Endothelial cell of umbilical vein (primary cell): ENCODE measurements at places on chromosomes 13 and 19. TPM values are rescaled to one million over a fixed set of nuclear protein-coding genes. Genes with fewer than 3 reads are reported as not detected.

The DUXA gene
- not detected in 2 replicates for total RNA-seq

The SIGLEC5 gene
- total RNA-seq: not detected in 2 replicates

The SMAD9 gene
- 4.2 and 4.5 TPM in 2 replicates for total RNA-seq

The SMIM24 gene
- total RNA-seq: not detected in 2 replicates

The DIAPH3 gene
- 40.9 and 44.0 TPM in 2 replicates for total RNA-seq

- H3K36me3 ChIP-seq: no peaks in the 10 kb centered on the region
- no peak overlapping the region for H3K27ac ChIP-seq
- no peak overlapping the region for H3K4me3 ChIP-seq
- H3K4me1 ChIP-seq: no peaks in the 10 kb centered on the region
- no peaks in the 10 kb centered on the region for H3K27me3 ChIP-seq
Measured at GRCh38 chr13:109873351-109874123, 87.2 kb upstream of the IRS2 start.

- no peaks in the 10 kb centered on the region for H3K36me3 ChIP-seq
- no peaks in the 10 kb centered on the region for H3K27me3 ChIP-seq
- DNase-seq: no peak
Measured at GRCh38 chr19:3151563-3152418, 16.0 kb downstream of the GNA15 start.

DNA sequence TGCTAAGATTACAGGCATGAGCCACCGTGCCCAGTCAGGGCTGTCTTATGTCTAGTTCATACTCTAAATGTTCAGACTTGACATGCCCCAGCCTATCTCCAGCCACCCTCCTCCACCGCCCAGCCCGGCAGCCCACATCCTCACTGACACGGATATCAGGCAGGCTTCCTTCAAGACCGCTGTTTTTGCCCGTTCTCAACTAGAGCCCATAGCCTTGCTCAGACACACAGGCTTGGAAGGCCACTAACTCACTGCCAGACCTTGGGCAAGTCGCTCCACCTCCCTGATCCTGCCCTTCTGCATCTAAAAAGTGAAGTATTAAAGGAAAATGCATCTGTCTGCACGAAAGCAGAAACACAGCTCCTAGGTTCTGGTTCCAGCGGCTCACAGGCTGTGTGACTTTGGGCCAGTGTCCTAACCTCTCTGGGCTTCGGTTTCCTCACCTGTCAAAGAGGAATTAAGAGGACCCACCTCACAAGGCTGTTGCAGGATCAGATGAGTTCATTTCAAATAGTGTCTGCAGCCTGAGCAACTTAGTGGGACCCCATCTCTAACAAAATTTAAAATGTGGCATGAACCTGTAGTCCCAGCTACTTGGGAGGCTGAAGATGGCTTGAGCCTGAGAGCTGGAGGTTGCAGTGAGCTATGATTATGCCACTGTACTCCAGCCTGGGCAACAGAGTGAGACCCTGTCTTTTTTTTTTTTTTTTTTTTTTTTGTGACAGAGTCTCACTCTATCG is 14.5 kb upstream of the CERS4 start:
- H3K4me3 ChIP-seq: no peak overlapping the region
- H3K27ac ChIP-seq: no peak overlapping the region
- no peaks in the 10 kb centered on the region for H3K27me3 ChIP-seq
- no peak for DNase-seq

DNA sequence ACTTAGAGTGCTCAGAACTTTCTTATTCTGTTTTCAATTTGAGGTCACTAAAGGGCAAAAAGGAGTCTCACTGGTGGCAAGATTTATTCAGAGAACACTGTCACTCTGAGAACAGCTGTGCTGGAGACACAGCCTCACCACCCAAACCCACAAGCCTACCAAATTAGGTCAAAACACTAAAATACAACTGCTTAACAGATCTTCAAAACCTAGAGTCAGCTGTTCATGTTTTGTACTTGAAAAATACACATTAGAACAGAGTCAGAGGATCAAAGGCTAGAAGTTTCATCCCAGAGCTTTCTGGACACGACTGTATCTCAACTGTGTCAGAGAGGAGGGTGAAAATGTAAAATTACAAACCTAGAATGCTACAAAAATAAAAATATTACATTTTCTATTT is 89.3 kb downstream of the MIPEP start:
- H3K4me3 ChIP-seq: no peak overlapping the region
- H3K27ac ChIP-seq: no peak overlapping the region
- H3K4me1 ChIP-seq: peaks cover 9% of the 10 kb centered on the region
- no peaks in the 10 kb centered on the region for H3K36me3 ChIP-seq

GRCh38 chr19:15265214-15265849 is 33.1 kb upstream of the EPHX3 start:
- H3K27ac ChIP-seq: peak overlapping the region; percentile 12
- DNase-seq: no peak
- no peak overlapping the region for H3K4me3 ChIP-seq
- peaks cover 11% of the 10 kb centered on the region for H3K4me1 ChIP-seq

DNA sequence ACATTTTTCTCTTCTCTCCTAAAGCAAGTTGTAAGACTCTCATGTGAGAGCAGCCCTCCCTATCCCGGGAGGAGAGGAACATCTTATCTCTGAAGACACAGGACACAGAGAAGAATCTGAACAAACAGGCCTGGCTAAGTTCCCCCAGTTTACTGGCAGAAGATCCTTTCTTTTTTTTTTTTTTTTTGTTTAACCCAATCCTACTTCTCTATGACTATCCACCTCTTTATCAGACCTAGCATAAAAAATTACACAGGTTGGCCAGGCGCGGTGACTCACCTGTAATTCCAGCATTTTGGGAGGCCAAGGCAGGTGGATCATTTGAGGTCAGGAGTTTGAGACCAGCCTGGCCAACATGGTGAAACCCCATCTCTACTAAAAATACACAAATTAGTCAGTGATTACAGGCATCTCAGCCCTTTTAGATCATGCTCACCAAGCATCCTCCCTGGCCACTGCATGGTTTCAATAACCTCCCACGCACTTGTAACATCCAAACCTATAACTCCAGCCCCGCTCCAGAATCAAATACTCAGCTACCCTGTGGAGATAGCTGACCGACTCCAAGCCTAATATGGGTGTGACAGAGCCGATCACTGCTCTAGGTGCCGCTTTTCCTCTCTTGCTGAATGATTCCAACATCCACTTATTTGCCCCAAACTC is 27.3 kb upstream of the MUC16 start:
- DNase-seq: no peak
- no peak overlapping the region for H3K27ac ChIP-seq
- H3K27me3 ChIP-seq: no peaks in the 10 kb centered on the region
- H3K4me3 ChIP-seq: no peak overlapping the region
- H3K4me1 ChIP-seq: no peaks in the 10 kb centered on the region

DNA sequence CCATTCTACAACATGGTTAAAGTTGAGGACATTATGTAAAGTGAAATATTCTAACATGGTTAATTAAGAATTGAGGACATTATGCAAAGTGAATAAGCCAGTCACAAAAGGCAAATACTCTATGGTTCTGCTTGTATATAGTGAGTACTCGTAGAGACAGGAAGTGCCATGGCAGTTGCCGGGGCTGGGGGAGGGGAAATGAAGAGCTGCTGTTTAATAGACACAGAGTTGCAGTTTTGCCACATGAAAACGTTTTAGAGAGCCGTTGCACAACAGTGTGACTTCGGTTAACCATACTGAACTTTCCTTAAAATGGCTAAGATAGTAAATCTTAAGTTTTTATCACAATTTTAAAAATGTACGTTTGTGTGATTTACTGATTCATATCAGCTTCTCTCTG is 176.9 kb downstream of the SHISA2 start:
- H3K27ac ChIP-seq: no peak overlapping the region
- H3K4me1 ChIP-seq: no peaks in the 10 kb centered on the region
- DNase-seq: no peak
- peaks cover under 1% of the 10 kb centered on the region for H3K27me3 ChIP-seq

DNA sequence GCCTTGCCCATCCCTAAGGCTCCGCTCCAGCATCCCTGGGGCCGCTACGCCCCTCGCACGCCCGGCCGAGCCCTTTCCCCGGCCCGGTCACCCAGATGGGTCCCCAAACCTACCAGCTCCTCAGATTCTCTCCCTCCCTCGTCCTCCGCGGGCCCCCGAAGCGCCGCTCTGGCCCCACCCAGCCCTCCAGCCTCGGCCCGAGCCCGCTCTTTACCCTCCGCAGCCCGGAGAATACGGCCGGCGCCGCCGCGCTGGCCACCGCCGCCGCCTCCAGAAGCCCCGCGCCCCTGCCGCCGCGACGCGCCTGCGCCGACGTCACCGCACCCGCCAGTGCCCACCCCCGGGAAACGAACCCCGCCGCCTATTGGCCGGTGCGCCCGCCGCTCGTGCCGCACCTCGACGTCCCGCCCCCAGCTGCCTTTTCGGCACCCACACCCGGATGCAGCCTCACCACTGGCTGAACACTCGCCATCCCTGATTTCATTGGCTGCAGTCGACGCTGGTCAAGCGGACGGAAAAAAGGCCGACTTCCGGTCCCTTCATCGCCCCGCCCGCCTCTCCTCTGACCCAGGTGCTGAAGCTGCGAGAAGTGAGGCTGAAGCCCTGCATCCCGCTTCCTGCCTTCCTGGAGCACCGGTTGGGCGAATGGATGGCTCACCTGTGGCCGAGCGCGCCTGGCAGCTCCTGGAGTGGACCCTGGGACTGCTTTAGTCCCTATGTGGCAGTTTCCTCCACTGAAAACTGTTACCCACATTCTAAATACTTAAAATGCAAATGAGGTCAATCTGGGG is at the start of gene DAPK3:
TSS of gene DAPK3 (minus strand) at position 292 of the 791 bp plus-strand sequence. CDS start 1,364 bp downstream, outside the sequence.
- H3K36me3 ChIP-seq: peaks cover 25% of the 10 kb centered on the region
- H3K4me1 ChIP-seq: peaks cover 23% of the 10 kb centered on the region
- peak; percentile 99 for DNase-seq
- peak within 1 kb of the TSS; percentile 79 for H3K4me3 ChIP-seq
- no peaks in the 10 kb centered on the region for H3K27me3 ChIP-seq
- H3K27ac ChIP-seq: peak within 1 kb of the TSS; percentile 92

DNA sequence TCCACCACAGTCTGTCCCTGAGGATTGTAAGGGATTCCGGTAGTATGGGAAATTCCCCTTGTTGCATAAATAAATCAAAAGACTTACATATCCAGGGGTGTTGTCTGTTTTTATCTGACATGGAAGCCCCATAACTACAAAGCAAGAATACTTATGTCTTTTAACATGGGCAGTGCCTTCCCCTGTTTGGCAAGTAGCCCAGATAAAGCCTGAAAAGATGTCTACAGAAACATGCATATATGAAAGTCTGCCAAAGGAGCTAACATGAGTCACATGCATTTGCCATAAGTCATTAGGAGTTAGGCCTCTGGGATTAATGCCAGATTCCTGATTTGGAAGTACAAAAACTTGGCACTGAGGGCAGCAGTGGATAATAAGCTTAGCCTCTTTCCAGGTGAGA is 62.1 kb downstream of the ZNF737 start:
- no peak for DNase-seq
- H3K4me1 ChIP-seq: no peaks in the 10 kb centered on the region
- H3K36me3 ChIP-seq: no peaks in the 10 kb centered on the region

DNA sequence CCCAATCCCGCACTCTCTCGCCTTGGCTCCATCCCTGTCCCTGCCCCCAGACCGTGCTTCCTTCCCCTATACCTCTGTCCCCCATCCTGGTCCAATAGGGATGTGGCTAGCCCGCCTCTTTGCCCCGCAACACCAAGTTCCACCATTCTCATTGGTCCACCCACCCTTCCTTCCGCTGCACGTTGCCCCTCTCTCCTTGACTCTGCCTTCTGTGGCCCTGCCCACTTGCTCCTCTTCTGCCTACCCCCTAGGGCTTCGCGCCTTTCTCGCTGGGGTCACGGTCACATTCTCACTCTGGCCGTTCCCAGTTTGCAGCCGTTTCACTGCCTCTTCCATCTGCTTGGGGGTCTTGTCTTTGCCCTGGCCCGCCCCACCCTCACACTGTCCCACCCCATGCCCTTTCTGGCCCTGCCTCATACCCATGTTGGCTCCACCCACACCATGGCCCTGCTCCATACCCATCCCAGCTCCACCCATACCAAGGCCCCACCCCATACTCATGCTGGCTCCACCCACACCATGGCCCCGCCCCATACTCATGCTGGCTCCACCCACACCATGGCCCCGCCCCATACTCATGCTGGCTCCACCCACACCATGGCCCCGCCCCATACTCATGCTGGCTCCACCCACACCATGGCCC is 4.5 kb upstream of the ARHGAP45 start:
- DNase-seq: no peak
- H3K4me1 ChIP-seq: peaks cover 18% of the 10 kb centered on the region

DNA sequence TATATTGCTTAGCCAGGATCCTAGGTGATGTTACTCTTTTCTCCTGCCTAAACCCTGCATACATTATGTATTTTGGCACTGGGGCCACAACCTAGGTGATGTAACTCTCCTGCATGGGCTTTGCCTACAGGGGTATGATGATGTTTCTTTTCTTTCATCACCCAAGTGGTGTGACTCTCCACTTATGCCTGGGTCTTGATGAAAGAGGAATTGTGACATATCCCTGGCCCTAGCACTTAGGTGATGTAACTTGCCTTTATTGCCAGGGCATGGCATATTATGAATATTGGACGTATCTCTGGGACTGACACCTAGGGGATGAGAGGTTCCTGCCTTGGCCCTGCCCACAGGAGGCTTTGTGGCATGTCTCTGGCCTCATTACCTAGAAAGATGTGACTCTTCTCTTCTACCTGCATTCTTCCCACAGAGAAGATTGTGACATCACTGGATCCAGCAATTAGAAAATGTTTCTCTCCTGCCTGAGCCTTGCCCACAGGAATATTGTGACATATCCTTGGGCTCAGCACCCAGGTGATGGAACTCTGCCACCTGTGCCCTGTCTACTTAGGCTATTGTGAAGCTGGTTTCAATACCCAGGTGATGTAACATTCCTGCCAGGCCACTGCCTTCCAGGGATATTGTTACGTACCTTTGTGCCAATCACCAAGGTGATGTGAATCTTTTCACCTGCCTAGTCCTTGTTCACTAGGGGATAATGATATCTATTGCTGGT is 27.3 kb upstream of the ZNF254 start:
- no peak overlapping the region for H3K27ac ChIP-seq
- no peak overlapping the region for H3K4me3 ChIP-seq
- peaks cover 5% of the 10 kb centered on the region for H3K36me3 ChIP-seq
- DNase-seq: no peak
- no peaks in the 10 kb centered on the region for H3K4me1 ChIP-seq

GRCh38 chr19:48644839-48645619 is 958 bp downstream of the CA11 start:
- H3K27ac ChIP-seq: no peak overlapping the region
- H3K36me3 ChIP-seq: no peaks in the 10 kb centered on the region
- peak; percentile 74 for DNase-seq
- H3K4me3 ChIP-seq: peak overlapping the region; percentile 40

DNA sequence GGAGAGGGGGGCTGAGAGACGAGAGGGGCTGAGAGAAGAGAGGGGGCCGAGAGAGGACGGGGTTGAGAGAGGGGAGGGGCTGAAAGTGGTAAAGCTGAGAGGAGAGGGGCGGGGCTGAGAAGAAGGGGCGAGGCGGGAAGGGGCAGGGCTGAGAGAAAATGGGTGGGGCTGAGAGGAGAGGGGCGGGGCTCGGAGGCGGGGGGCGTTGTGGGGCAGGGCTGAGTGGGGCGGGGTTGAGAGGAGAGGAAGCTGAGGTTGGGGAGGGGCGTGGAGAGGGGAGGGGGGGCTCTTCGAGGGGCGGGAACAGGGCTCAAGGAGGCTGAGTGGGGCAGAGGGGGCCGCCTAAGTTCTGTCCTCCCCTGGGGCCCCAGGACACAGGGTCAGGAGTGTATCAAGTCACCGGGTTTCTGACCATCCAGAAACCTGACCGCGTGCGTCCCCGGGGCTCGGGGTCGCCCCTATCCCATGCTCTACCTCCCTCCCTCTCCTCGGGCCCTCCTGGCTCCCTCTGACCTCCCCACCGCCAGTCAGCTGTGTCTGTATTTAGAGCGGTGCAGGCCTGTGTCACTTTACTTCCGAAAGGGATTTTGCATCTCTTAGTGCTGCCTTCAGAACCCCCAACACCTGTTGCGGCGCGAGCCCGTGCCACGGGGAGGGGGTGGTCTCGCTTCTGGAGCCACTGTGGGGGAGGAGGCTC is 38.6 kb upstream of the SEMA6B start:
- no peaks in the 10 kb centered on the region for H3K36me3 ChIP-seq
- H3K4me1 ChIP-seq: no peaks in the 10 kb centered on the region
- H3K27ac ChIP-seq: no peak overlapping the region
- H3K27me3 ChIP-seq: peaks cover 4% of the 10 kb centered on the region
